ENCODE measurements at places on chromosomes 7 and 10.
A peak's percentile ranks its signal among the peaks of the same experiment; 100 is the strongest.

DNA sequence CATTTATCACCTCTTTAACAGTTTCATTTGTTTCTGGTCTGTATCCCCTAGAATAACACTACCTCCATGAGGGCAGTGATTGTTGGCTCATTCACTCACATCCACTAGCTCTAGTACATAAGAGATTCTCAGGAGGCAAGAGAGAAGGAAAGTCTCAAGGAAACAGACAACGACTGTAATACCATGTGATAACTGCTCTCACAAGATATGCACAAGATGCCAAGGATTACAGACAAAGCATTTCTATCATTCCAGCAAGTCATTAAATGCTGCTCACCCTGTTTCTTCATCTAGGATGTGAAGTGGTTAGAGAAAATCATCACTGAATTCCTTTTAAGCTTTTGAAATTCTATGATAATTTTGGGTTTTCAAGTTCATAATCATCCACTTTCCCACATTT is 115.3 kb downstream of the HIBADH start:
- no peak overlapping the region for H3K4me3 ChIP-seq
- no peaks in the 10 kb centered on the region for H3K4me1 ChIP-seq
- no peak for DNase-seq
- H3K27ac ChIP-seq, result no peak overlapping the region
- H3K36me3 ChIP-seq, result no peaks in the 10 kb centered on the region

- H3K36me3 ChIP-seq, result no peaks in the 10 kb centered on the region
- H3K4me1 ChIP-seq, result peaks cover 3% of the 10 kb centered on the region
- H3K4me3 ChIP-seq, result no peak overlapping the region
- peak; percentile 54 for DNase-seq
Observed at GRCh38 chr10:68156373-68157185, 47.3 kb downstream of the MYPN start.

GRCh38 chr10:1434202-1434601 is 303.1 kb downstream of the ADARB2 start:
- H3K4me3 ChIP-seq, result no peak overlapping the region
- H3K36me3 ChIP-seq, result no peaks in the 10 kb centered on the region
- no peak for DNase-seq
- no peak overlapping the region for H3K27ac ChIP-seq

DNA sequence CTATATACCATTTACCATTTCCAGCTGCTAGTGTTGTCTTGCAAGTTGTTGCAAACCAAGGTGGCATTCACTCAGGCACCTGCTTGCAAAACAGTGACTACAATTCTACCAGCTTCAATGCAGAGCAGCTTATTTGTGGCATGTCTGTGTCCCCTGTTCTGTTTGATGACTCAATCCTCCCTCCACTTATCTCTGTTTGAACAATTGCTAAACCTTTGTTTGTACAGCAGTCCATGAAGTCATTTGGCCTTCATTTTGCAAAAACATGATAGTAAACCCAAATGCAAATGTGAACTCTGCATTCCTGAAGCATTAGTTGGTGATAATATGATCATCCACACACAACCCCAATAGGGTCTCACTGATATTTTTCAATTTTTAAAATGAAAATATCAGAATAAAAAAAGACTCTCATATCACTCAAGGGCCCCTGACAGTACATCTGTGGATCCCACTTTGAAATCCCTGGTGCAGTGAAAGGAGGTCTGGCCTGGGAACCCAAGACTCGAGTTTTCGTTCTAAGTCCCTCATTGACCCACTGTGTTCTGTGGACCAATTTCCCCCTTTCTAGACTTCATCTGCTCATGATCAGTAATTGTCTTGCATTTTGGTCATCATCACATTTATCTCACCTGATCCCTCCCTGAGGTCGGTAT is 425.4 kb downstream of the RPS24 start:
- H3K27ac ChIP-seq, result no peak overlapping the region
- H3K27me3 ChIP-seq, result no peaks in the 10 kb centered on the region

DNA sequence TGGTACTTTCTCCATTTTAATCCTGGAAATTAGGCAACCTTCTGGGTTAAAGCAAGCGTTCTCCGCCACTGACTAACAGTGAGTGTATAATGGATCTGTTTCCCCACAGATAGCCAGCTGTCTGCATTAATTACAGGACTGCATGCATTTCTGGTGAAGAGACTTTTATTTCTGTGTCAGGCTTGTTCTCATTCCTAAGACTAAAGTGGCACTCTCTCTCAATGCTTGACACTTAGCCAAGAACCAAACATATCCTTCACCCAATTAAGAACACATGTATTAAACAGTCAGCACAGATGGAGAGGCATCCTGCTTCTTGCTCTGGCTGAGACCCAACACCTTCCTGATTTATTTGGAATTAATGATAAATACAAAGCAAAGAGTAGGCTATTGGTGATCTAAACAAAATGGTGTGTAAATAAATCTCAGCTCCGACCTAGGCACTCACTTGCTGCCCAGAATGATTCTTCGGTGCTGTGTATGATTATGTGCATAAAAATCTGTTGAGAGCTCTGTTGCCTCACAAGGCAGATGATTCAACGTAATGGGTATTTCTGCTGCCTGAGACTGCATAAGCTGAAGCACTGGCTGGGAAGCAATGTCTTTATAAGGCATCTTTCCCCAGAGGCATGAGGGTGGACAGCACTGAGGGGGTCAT is 16.8 kb downstream of the CALU start:
- no peaks in the 10 kb centered on the region for H3K27me3 ChIP-seq
- H3K27ac ChIP-seq, result peak overlapping the region; percentile 48
- no peak for DNase-seq
- no peaks in the 10 kb centered on the region for H3K4me1 ChIP-seq

GRCh38 chr7:115471891-115472290 is 550.0 kb downstream of the MDFIC start:
- H3K4me1 ChIP-seq, result no peaks in the 10 kb centered on the region
- H3K4me3 ChIP-seq, result no peak overlapping the region

GRCh38 chr10:124722798-124723783 is 21.1 kb downstream of the FAM53B start:
- H3K27me3 ChIP-seq, result no peaks in the 10 kb centered on the region
- no peaks in the 10 kb centered on the region for H3K36me3 ChIP-seq
- H3K4me3 ChIP-seq, result no peak overlapping the region
- DNase-seq, result peak; percentile 76

- no peaks in the 10 kb centered on the region for H3K36me3 ChIP-seq
- no peak overlapping the region for H3K4me3 ChIP-seq
- H3K27me3 ChIP-seq, result no peaks in the 10 kb centered on the region
- DNase-seq, result no peak
- no peak overlapping the region for H3K27ac ChIP-seq
Observed at GRCh38 chr10:7243873-7244272, 167.0 kb downstream of the SFMBT2 start.

GRCh38 chr7:146772601-146773000 is 656.0 kb downstream of the CNTNAP2 start:
- no peak overlapping the region for H3K27ac ChIP-seq
- no peak for DNase-seq
- no peaks in the 10 kb centered on the region for H3K4me1 ChIP-seq
- H3K36me3 ChIP-seq, result no peaks in the 10 kb centered on the region

GRCh38 chr7:85602196-85602595 is 415.3 kb upstream of the SEMA3D start:
- no peak overlapping the region for H3K27ac ChIP-seq
- no peak overlapping the region for H3K4me3 ChIP-seq
- H3K27me3 ChIP-seq, result no peaks in the 10 kb centered on the region
